ENCODE measurements at places on chromosomes 13 and 19. TPM values are rescaled to one million over a fixed set of nuclear protein-coding genes. Genes with fewer than 3 reads are reported as not detected.

GRCh38 chr19:51600940-51601580, 29.1 kb downstream of the SIGLEC5 start:
- no peak for DNase-seq

GRCh38 chr19:28307487-28307886, 905.5 kb downstream of the UQCRFS1 start:
- no peak for DNase-seq

GRCh38 chr19:41411968-41412265, 14.3 kb downstream of the BCKDHA start:
- DNase-seq, result no peak

GRCh38 chr19:46659151-46660007, 1.6 kb downstream of the DACT3 start:
- DNase-seq, result peak; percentile 55

DNA sequence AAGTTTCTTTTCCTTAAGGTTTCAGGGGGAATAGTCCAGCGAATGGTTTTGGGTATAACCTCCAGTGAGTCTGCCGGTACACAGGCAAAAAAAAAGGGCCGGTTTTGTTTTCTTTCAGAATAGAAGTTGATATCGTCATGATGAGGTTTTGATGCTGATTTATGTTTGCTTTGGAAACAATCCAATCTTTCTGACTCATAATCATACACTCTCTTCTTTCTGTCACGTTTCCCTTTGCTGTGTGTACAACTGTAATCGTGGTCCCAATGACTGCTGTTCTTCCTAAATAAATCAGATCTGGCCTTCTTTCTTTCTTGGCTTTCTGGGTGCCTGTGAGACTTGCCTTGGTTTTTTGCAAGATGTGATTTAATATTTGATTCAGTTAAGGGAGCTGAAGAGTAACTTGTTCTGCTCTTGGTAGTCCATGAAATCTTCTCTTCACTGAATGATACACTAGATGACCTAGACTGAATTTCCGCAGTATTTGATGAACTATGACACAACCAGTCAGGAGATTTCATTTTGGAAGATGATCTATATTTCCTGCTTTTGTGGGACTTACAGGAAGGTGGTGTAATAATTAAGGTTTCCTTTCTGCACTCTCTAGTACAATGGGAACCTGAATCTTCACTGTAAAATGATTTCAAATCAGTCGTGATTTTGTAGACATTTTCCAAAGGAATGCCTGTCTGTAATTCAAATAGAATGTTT, 34.9 kb upstream of the METTL21C start:
- no peak for DNase-seq

DNA sequence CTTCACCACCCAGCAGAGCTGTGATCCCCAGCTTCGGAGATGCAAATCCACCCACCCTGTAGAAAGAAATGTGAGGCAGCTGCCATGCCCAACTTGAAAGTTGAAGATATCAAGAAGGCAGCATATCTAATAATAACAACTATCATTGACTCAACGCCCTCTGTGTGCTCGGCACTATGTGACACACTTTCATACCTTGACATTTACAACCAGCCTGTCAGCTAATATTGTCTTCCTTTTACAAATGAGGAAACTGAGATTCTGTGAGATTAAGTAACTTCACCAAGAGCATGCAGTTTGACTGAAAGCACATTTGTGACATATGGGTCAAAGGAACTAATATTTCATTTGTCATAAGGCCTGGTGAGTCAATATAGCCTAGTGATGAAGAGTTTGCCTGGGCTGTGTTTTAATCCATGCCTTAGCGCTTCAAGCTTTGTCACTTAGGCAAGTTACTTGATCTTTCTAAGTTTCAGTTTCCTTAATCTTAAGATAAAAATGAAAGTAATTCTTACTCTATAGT, 137.0 kb downstream of the FLT1 start:
- DNase-seq, result no peak

DNA sequence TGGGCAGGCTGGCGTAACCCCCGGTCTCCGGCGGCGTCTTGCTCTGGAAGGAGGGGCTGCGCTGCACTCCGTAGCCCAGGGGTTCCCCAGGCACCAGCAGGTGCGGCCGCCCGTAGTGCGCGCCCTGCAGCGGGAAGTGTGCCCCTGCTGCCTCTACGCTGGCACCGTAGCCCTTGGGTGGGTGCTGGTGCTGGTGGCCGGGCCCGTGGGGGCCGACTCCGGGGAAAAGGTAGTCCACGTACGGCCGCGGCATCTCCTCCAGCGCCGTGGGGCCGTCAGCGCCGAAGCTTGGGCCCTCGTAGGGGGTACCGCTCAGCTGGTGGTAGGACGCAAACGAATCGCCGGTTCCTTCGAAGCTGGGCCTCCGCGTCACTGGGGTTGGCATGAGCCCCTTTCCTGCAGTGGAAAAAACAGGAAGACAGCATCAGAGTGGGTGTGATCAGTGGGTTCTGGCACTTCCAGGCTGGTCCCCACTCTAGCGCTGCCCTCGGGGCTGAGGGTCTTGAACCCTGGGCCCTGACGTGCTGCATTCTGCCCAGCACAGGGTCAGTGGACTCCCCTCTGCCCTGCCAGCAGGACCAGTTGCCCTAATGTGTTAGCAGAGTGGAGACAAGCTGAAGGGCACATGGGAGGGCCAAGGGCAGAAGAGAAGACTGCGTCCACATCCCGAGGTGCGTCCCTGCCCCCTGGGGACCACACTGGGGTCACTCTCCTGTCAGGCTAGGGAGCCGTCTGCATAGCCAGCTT, 72.3 kb downstream of the LATS2 start:
- no peak for DNase-seq

- no peak for DNase-seq
Observed at GRCh38 chr13:54165581-54166215, 1137.1 kb downstream of the OLFM4 start.

- peak; percentile 31 for DNase-seq
Observed at GRCh38 chr19:52963247-52963618, 552 bp upstream of the ZNF816 start.

DNA sequence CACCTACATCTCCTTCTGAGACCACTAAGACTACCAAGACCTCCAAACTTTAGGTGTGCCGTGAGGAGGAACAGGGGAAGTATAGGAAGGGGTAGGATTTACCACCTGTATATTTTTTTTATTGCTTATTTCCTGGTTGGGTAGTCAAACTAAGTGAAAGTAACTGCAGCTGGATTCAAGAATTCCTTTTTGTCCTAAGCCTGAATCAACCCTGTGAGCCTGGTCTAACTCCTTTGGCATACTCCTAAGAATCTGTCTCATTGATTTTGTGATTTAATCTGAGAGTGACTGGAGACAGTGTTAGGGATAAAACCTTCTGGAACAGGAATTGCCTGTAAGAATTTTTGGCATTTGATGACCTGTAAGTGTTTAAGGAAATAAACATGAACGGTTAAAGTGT, 523.5 kb upstream of the MIR17HG start:
- no peak for DNase-seq

DNA sequence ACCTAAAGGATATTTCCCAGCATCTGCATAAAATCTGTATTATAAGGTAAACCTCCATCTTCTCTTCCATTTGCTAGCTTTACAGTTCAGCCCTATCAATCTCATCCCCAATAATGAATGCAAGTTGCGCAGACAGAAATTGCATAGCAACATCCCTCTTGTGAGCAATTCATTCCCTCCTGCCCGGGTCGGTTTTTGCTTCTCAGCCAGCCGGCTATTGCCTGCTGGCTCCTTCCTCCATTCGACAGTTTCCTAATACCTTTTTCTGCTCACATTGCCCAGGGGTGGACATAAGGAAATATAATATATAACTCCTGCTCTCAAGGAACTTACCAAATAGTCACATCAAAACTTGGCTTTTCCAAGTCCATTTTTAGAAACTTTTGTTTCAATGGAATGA, 125.2 kb downstream of the FGF9 start:
- peak; percentile 42 for DNase-seq

DNA sequence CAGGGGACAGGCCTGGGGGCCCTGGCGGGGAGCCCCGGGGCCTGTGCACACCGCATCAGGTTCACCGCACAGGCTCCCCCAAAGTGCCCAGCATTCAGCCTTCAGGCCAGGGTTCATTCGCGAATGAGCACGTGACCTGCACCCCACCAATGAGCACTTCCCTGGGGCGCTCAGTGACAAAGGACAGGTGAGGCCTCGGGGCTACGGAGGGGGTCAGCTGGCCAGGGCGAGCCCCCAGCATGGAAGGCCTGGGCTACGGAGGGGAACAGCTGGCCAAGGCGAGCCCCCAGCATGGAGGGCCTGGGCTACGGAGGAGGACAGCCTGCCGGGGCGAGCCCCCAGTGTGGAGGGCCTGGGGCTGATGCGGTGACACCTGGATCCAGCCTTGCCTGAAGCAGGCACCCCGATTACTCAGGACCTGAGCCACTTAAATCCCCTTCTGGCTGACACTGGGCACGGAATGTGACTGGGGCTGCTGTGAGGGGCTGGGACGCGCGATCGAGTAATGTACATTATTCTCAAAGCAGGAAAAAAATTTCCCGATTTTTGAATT, 23.1 kb downstream of the TCF3 start:
- DNase-seq, result no peak

- DNase-seq, result no peak
Observed at GRCh38 chr13:89783221-89783755, 1564.2 kb upstream of the MIR17HG start.

- DNase-seq, result no peak
Observed at GRCh38 chr19:5695649-5696195, 5.6 kb downstream of the RPL36 start.

DNA sequence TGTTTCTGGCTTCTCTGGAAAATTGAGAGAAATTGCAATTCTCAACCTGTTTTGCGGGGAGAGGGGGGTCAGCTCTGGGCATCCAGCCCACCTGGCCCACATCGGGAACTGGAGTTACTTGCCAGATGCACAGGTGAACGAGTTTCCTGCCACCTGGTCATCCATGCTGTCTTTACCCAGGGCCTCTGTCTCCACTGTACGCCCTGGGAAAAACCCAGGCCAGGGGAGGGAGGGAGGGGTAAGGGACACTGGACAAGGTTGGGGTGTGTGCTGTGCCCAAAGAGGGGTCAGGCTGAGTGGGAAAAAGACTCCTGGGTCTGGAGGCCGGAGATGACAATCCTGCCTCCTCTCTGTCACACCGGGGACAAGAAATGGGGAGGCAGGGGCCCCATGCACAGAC, 307.6 kb downstream of the ZNF536 start:
- no peak for DNase-seq

DNA sequence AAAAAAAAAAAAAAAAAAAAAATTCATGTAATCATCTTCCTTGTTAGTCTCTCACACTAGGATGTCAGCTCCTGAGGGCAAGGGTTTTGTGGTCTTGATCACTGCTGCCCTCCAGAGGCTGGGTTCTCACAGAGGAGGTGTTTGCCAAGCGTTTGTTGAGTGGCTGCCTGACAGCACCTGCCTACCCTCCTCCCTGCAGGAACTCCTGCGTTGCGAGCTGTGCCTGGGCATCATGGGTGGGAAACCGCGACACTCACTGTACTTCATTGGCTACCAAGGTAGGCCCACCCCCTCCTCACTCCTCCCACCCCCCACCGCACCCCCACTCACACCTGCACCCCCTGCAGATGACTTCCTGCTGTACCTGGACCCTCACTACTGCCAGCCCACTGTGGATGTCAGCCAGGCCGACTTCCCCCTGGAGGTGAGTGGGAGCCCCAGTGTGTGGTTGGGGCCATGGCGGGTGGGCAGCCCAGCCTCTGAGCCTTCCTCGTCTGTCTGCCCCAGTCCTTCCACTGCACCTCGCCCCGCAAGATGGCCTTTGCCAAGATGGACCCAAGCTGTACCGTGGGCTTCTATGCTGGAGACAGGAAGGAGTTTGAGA, 8.1 kb downstream of the ATG4D start:
- no peak for DNase-seq

- no peak for DNase-seq
Observed at GRCh38 chr19:35478794-35479677, 11.2 kb downstream of the KRTDAP start.

DNA sequence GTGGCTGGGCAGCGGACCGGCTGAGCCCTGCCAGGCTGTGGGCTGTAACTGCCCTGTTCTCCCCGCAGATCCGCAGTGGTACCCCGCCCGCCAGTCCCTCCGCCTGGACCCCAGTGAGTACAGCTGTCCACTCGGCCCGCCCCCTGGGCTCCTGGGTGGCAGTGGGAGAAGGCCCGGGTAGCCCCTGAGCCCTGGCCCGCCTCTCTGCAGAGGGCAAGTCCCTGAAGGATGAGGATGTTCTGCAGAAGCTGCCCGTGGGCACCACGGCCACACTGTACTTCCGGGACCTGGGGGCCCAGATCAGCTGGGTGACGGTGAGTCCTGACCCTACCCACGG, 8.3 kb downstream of the NDUFB7 start:
- no peak for DNase-seq

GRCh38 chr13:26896986-26897668, 136.5 kb upstream of the GPR12 start:
- no peak for DNase-seq

GRCh38 chr13:97308735-97309429, 86.7 kb downstream of the MBNL2 start:
- DNase-seq, result no peak

DNA sequence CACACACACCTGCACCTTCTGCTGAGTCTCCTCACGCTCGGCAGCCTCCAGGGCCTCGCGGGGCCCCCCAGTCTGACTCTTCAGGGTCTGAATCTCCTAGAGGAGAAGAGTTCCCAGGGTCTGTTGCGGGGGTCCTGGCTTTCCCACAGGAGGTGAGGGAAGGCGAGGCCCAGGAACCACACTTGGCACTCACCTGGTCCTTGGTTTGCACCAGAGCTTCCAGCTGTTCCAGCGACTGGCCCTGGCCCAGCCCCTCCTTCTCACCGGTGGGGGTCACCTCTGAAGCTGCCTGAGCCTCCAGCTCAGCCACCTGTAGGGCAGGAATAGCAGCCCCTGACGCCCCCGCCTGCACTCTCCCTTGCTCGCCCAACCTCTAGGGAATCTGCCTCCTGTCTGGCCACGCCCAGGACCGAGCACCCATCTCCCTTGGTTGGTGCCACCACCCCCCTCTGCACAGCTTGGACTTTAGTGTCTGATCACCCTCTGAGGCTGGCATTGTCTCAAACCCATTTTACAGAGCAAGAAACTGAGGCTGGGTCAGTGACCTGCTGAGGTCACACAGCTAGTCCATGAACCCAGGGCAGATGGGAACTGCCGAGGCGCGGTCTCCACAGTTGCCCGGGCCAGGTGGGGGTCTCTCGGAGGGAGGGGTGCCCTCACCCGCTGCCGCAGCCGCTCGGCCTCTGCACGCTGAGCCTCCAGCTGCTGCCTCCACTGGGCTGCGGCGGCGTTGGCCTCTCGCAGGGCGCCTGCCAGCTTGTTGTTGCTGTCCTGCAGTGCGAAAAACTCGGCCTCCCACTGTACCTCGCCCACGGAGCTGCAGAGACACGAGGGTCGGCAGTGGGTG, 9.5 kb downstream of the HOMER3 start:
- DNase-seq, result no peak

The KLK10 gene
- not detected for polyA plus RNA-seq

The WDR87 gene
- polyA plus RNA-seq, result 0.31 TPM

The ADGRE3 gene
- not detected for polyA plus RNA-seq

The DYRK1B gene
- polyA plus RNA-seq, result 78.4 TPM

The DCLK1 gene
- 114 TPM for polyA plus RNA-seq

The RETN gene
- polyA plus RNA-seq, result 1.3 TPM

The SIAH3 gene
- 0.15 TPM for polyA plus RNA-seq

The HIF3A gene
- polyA plus RNA-seq, result 412 TPM

The ABHD8 gene
- polyA plus RNA-seq, result 8.5 TPM

The ZNF296 gene
- 1.0 TPM for polyA plus RNA-seq

The SULT2A1 gene
- polyA plus RNA-seq, result not detected

The SOX1 gene
- not detected for polyA plus RNA-seq

The UBL5 gene
- polyA plus RNA-seq, result 144 TPM

All from hindlimb muscle (tissue), 1 donor.